ENCODE measurements at places on chromosomes 16 and 17.
A peak's percentile ranks its signal among the peaks of the same experiment; 100 is the strongest.

DNA sequence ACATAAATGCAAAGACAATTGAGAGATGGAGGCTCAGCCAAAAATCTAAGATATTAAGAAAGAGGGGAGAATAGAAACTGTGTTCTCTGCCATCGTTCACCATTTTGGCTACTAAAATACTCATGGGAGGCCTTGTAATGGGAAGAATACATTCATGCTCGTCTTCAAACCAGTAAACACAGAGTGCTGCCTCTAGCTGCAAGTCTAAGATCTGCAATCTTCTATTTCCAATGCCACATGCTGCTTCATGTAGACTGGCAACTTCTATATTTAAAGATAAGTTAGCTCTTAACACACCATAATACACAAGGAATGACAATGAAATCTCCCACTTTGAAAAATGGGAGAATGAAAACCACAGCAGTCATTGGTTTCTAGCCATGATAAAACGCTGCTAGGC lies 387.3 kb downstream of the HS3ST3B1 start:
- DNase-seq: no peak

DNA sequence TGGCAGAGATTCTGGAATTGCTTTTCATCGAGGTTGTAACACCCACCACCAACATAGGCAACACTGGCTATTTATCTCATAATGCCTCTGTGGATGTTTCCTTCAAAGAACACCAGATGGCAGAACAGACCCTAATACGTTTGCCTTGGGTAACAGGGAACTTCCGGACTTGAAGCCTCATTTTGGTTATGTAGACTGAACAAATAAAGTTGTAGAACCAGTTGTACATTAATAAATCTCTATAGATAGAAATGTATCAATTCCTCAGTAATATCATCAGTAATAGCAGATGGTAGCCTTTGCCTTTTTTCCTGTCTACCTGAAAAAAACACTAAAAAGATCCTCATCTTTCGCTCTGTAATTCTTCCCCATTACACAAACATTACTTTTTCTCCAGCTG lies 25.9 kb upstream of the APOH start:
- no peak for DNase-seq

DNA sequence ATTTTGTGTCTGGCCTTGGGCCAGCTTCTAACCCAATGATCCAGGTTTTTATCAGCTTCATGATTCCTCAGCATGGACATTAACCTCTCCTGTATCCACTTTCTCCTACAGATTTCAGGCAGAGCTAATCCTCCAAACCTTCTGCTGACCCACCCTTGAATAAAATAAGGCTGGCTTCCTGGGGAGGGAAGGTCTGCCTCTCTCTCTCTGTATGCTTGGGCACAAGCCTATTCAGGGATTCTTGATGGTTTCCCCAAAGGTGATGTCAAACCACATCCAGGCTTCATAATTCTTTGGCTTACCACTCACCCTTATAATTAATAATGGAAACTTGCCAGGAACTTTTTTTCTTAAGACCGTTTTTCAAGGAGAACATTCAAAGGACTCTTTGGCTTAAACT lies 240.1 kb downstream of the UTP18 start:
- DNase-seq: no peak

DNA sequence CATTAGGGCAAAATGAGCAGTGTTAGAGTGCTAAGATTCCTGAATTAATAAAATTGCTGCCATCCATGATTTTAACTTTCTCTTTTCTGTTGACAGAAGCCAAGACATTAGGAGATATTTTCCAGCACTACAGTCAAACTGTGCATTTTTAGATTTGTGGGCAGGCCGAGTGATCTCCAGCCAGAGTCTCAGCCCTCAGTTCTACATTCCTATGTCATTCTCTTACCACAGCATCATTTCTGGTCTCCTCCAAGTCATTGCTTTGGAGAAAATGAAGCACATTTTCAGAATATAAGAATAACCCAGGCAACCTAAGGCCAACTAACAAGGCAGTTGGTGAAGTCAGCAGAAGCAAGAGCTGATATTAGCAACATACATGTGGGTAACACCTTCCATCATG lies 74.6 kb upstream of the NUDT7 start:
- DNase-seq: no peak

DNA sequence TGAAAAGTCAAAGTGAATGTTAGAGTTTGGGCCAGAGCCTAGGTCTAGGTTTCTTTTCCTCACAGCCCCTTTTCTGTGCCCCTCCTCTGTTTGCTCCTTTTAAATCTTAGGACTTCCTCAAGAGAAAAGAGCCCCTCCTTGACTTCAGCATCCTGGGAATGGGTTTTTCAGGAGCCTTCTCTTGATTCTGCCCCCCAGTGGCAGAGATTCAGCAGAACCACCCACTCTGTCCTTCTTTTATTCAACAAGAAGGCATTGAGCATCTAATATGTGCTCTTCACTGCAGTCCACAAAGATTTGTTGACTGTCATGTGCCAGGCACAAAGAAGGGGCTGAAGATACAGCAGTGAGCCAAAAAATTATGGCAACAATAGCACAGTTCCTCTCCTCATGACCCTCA lies 270.8 kb upstream of the CDH5 start:
- no peak for DNase-seq

DNA sequence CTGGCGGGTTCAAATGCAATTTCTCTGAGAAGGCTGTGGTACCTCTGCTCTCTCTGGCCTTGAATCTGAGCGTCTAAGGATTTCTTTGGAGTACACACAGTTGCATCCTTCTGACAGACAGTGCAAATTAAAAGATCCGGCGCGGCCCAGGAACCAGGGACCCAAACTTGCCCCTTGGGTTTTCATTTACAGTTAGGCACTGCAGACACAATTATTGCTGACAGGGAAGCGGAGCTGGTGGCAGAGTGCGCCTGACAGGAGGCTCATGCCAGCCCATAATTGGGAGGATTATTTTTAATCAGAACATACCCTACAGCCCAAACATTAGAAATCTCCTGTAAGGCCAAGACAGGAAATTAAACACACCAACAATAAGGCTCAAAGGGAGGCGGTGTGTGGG lies 1023.4 kb upstream of the RBFOX1 start:
- DNase-seq: no peak

DNA sequence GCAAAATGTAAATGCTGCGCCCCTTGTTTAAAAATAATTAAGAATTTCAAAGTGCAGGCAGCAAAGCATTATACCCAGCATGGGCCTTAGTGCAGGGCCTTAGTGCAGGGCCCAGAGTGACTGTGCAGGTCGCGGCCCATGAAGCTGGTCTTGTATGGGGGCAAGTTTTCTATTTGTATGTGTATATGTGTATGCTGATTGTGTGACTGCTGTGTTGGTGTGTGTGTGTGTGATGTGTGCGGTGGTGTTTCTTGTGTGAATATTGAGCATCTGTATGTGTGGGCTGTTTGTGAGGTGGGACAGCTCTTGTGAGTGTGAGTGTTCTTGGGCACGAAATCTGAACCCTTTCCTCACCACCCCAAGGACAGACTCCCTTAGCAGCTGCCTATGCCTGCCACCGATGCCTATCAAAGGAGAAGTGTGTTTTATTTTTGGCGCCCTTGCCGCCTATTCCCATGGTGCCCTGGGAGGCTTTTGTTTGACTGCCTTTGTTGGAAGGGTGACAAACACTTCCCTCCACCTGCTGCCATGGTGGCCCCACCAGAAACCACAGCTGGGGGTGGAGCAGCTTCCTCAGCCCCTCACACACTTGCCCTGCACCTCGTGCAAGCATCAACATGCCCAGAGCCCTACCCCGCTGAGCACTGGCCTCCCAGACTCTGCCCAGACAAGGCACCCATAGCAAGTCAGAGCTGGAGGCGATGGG lies 18.0 kb downstream of the CCR7 start:
- DNase-seq: no peak

- no peak for DNase-seq
Measured at GRCh38 chr16:58492735-58493134, 7.2 kb upstream of the NDRG4 start.

- DNase-seq: no peak
Measured at GRCh38 chr16:24070851-24071250, 185.3 kb upstream of the CACNG3 start.

DNA sequence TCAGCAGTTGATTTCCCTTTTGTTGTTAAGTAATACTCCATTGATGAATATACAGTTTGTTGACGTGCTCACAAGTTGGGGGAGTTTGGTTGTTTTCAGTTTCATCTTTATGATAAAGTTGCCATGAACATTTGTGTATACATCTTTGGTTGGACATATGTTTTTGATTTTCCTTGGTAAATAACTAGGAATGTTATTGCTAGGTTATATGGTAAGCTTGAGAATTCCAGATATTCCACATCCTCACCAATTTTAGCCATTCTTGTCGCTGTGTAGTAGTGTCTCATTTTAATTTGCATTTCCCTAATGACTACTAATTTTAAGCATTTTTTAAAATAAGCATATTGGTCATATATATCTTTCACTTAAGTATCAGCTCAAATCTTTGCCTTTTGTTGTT lies 55.0 kb upstream of the RASL10B start:
- DNase-seq: no peak

GRCh38 chr16:84040823-84041820 lies 1.5 kb downstream of the SLC38A8 start:
- peak; percentile 45 for DNase-seq

DNA sequence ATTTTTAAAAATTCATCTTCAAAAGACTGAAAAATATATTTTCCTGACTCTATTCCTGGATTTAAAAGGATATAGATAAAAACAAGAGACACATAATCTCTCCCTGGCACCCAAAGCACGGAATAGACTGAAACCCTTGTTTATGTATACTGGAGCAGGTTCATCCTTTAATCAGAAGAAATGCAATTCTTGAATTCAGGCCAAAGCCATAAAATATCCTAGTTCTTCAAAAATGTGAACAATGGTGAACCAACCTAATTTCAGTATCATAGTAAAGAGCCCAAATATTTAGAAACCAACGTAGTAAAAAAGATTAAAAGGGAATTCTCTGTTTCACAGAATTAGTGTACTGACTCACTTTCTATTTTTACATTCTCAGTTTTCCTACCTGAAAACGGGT lies 188.5 kb upstream of the C17orf78 start:
- DNase-seq: peak; percentile 20

DNA sequence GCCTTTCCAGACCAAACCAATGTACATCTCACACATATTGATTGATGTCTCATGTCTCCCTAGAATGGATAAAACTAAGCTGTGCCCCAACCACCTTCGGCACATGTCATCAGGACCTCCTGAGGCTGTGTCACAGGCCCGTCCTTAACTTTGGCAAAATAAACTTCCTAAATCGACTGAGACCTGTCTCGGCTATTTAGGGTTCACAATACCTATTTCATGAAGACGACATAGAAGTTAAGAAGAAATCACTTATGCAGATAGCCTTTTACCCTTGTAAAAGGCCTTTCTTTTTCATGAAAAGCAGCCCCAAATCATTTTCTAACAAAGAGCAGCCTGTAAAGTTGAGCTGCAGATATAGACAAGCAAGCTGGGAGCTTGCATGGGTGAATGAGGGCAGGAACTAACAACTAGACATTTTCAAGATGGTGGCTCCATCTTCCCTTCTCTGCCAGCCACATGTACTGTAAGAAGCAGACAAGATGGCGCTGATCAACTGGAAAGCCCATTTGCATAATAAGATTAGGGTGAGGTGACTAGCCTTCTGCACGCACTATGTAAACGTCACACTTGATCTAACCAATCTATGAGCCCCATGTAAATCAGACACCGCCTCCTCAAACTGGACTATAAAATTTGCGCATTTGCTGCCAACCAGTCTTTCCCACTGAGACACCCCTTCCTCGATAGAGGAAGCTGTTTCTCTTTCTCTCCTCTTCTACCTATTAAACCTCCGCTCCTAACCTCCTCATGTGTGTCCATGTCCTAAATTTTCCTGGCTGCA lies 4.7 kb upstream of the KDM8 start:
- no peak for DNase-seq

DNA sequence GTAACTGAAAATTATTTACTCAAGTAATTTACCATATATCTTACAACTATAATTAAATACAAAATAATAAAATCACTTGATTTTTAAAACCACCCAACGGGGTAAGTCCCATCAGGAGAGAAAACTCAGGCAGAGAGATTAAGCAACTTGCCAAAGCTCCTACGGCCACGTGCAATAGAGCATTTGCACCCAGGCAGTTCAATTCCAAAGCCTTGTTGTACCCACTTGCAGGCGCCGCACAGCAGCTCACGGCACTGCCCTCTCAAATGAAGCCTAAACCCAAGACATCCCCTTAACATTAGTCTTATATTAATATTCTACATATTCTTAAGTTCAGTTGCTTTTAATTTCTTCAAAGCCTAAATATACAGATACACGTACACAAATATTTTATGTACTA lies 75.7 kb downstream of the SPAG9 start:
- no peak for DNase-seq

DNA sequence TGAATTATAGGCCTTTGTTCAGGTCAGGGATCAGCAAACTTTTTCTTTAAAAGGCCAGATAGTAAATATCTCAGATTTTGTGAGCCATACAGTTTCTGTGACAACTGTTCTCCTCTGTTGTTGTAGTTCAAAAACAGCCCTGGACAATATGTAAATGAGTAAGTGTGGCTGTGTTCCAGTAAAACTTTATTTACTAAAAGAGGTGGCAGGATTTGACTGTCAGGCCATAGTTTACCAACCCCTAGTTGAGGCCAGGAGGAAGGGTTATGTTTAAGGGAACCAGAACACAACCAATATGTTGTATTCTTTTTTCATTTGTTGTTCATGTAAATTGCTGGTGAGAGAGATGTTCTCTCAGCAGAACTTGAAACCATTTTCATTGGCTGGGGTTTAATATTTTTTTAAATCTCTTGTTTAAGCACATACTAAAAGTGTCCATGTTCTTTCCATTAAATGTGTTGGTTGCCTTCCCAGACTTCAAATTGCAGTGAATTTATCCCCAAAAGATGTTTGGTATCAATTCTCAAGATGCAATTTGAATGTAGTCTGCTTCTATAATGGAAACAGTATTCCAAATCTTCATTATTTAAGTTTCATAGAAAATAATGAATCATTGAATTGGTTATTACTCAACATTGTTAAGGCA lies 260.3 kb downstream of the FTO start:
- no peak for DNase-seq

GRCh38 chr16:26569793-26570192 lies 496.9 kb upstream of the C16orf82 start:
- no peak for DNase-seq

GRCh38 chr16:50253514-50253910 lies 12.8 kb upstream of the ADCY7 start:
- DNase-seq: no peak

- DNase-seq: no peak
Measured at GRCh38 chr17:83202002-83203000, 122.9 kb downstream of the METRNL start.

GRCh38 chr17:68459037-68459639 lies 1.8 kb upstream of the WIPI1 start:
- DNase-seq: no peak

All from BJ (cell line).